ENCODE measurements at places on chromosomes 11 and 22. TPM values are rescaled to one million over a fixed set of nuclear protein-coding genes. Genes with fewer than 3 reads are reported as not detected.

The CCDC89 gene
- not detected for total RNA-seq

The C11orf21 gene
- not detected for total RNA-seq

The OR51I2 gene
- total RNA-seq: not detected

The OR8D2 gene
- not detected for total RNA-seq

The CHRDL2 gene
- total RNA-seq: 4.8 TPM

The PRDM11 gene
- 8.0 TPM for total RNA-seq

The MTFP1 gene
- total RNA-seq: 73.3 TPM

The PDGFD gene
- 7.7 TPM for total RNA-seq

The LGR4 gene
- 31.6 TPM for total RNA-seq

The H19 gene
- 10.2 TPM for total RNA-seq

Measured in A549 treated with CORT108297 at 1 μM for 4 hours (cell line).